ENCODE measurements at places on chromosomes 6 and 20.
A peak's percentile ranks its signal among the peaks of the same experiment; 100 is the strongest.

DNA sequence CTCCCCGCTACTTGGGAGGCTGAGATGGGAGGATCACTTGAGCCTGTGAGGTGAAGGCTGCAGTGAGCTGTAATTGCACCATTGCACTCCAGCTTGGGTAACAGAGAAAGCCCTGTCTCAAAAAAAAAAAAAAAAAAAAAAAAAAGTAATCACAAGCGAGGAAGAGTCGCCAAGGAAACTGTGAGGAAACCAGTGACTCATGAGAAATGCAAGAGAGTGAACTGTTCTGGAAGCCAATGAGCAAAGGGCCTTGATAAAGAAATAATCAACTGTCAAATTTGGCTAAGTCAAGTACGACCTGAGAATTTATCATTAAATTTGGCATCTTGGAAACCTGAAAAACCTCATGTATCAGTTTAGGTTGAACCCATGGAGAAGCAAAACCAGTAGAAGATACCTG lies 16.1 kb upstream of the LAMP5 start:
- peak; percentile 33 for DNase-seq

DNA sequence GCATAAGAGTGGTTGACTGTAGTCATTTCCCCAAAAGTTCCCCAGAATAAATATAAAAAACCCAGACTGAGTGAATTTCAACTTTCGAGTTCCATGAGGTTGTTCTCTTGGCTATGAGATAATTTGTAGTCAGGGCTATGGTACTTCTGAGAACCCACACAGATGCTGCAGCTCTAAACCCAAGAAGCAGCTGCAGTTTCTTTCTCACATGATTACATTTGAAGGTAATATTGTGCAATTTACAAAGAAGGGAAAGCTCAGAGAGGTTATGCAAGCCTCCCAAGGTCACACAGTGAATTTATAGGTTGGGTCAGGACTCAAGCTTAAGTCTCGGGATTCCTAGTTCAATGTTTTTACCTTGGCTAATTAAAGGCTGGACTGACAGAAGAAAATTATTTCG lies 29.7 kb upstream of the CD93 start:
- DNase-seq, result no peak

- no peak for DNase-seq
These were observed 6.1 kb upstream of the ZMYND8 start for GRCh38 chr20:47362361-47363219.

DNA sequence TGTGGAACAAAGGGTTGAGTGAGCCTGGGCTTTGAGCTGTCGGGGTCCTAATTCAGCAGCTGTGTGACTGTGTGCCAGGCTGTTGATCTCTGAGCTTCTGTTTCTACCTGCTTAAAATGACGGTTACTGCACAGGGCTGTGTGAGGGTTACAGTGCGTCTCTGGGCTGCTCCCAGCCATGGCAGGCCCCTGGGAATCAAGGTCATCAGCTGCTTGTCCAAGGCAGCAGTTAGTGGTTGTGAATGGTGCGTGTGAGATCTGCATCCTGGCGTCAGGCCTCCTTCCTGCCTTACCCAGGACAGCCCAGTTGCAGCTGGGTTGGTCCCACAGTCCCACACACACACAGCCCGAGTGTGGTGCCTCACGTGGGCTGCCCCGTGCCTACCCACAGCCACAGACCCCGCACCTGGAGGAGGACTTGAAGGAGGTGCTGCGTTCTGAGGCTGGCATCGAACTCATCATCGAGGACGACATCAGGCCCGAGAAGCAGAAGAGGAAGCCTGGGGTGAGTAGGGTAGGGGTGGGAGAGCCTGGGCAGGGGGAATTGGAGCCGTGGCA lies 15.6 kb downstream of the GTSF1L start:
- DNase-seq, result no peak

GRCh38 chr6:134145786-134146185 lies 93.4 kb upstream of the SLC2A12 start:
- peak; percentile 59 for DNase-seq

DNA sequence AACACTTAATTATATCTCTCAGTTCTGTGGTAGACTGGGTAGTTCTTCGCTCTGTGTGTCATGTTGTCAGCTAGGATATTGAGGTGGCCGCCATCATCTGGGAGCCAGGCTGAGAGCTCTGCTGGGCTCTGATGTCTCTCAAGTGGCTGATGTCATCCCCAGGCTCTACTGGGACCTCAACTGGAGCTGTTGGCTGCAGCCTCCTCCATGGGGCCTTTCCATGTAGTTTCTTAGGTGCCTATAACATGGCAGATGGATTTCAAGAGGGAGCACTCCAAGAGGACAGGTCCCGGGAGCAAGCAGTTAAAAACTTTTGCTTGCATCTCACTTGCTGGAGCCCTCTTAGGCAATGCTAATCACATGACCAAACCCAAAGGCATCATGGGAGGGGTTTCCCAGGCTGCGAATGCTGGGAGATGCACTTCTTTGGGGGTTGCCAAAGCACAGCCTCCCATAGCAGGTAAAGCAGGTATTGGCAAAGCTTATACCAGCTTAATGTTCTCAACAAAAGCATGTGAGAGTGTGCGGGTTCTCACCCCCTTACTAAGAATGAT lies 129.8 kb downstream of the TMEM242 start:
- DNase-seq, result no peak

DNA sequence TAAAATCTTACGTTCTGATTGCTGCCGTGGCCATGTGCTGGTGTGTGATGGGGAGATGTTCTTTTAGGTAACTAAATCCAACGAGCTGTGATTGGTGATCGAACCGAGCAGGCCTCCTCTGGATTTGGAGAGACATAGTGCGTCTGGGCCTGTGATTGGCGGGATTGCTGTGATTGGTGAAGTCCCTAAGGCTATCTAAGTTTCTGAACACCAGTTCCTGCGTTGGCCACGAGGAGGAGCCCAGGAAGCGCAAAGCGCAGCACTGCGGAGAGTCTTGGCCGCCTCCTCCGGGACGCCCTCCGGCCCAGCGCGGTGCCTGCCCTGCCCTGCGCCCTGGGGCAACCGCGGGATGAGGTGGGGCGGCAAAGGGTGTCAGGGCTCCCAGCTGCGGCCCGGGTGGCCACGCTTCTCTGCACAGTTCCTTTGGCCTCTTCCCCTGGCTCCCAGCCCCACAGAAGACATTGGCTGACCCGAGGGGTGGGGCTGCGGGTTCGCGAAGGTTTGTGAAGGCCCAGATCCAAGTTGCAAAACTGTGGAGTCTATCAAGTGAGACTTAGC lies 33.0 kb downstream of the HNF4A start:
- DNase-seq, result peak; percentile 73

- DNase-seq, result no peak
These were observed 259.8 kb downstream of the UST start for GRCh38 chr6:149006671-149007070.

- no peak for DNase-seq
These were observed 152.3 kb downstream of the ZDHHC14 start for GRCh38 chr6:157533048-157533871.

DNA sequence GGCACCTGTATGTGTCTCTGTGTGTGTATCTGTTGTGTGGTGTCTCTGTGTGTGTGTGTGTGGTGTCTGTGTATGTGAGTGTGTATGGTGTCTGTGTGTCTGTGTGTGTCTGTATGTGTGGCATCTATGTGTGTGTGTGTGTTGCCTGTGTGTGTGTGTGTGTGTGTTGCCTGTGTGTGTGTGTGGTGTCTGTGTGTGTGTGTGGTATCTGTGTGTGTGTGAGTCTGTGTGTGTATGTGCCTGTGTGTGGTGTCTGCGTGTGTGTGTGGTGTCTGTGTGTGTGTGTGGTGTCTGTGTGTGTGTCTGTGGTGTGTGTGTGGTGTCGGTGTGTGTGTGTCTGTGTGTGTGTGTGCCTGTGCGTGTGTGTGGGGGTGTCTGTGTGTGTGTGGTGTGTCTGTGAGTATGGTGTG lies 31.7 kb upstream of the VEGFA start:
- DNase-seq, result no peak
